ENCODE measurements at places on chromosomes 4 and X.

- DNase-seq = no peak
Measured at GRCh38 chr4:185782523-185782922, 29.5 kb downstream of the SORBS2 start.

- DNase-seq = no peak
Measured at GRCh38 chrX:106959901-106960300, 39.7 kb downstream of the CLDN2 start.

GRCh38 chr4:102430461-102430910 is 70.7 kb upstream of the NFKB1 start:
- DNase-seq = no peak

DNA sequence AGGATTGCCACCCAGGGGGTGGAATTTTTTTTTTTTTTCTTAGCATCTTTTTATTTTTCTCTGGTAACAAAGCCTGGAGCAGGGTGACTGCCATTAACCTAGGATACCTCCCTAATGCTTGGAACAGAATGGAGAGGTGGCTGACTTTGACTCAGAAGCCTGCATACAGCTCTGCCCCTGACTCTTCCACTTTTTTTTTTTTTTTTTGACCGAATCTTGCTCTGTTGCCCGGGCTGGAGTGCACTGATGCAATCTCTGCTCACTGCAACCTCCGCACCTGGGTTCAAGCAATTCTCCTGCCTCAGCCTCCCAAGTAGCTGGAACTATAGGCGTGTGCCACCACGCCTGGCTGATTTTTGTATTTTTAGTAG is 341 bp upstream of the SLC2A9 start:
- no peak for DNase-seq

GRCh38 chr4:56130606-56131155 is 181.9 kb downstream of the CEP135 start:
- DNase-seq = no peak

DNA sequence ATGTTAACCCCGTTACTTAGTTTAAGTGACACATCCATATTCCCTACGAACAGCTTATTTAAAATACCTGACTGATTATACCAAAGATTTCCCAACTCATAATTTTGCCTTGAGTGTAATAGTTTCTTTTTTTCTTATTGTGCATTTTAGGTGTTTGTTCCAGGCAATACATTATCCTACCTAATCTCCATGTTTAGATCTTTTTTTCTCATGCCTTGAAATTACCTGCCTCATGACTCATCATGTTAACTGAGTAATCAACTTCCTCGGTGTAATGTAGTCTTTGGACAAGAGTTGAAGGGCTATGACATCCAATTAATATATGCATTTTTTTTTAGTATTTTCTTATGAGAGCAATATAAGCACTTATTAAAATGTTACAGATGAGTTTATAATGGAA is 228.7 kb upstream of the ANKRD50 start:
- DNase-seq = no peak

DNA sequence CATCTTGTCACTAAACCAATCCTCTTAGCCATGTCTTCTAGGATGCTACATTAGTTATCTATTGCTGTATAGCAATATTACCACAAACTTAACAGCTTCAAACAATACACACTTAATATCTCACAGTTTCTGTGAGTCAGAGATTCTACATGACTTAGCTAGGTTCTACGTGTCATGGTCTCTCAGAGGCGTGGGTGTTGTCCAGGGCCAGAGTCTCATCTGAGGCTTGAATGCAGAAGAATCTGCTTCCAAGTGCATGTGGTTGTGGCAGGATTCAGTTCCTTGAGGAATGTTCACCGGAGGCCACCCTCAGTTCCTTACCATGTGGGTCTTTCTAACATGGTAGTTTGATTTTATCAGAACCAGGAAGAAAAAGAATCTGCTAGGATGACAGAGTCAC is 26.4 kb downstream of the PPP1R2C start:
- no peak for DNase-seq

DNA sequence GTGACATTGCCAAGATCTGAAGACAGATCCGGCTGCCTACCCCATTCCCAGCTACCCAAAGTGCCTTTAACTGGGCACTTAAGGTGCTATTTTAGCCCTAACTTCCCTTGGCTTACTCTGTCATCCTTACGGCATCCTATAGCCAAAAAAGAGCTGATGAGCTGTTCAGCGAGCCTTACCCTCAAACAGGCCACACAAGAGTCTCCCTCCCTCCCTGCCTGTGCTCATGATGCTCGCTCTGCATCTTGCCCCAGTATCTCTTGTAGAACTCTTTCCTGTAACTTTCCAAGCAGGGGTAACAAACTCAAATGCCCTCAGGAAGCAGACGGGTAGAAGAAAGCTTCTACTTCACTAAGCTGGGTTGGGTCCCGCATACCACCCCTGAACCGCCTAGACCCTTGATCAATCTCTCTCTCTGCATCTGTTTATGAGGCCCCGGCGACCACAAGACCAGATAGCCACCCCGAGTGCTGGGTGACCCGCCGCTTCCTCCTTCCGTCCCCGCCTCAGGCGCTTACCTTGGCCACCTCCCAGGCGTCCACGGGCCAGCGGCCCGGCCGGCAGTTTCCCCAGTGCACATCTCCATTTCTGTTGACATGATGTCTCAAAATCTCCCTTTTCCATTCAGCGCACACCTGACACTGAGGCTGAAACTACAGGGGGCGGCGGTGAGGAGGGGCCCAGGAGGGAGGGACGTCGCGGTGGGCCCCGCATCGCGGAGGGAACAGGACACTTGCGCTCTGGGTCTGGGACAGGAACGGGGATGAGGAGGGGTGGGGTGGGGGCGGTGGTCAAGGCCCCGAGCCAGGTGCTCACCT is 663 bp downstream of the CXorf38 start:
- no peak for DNase-seq

DNA sequence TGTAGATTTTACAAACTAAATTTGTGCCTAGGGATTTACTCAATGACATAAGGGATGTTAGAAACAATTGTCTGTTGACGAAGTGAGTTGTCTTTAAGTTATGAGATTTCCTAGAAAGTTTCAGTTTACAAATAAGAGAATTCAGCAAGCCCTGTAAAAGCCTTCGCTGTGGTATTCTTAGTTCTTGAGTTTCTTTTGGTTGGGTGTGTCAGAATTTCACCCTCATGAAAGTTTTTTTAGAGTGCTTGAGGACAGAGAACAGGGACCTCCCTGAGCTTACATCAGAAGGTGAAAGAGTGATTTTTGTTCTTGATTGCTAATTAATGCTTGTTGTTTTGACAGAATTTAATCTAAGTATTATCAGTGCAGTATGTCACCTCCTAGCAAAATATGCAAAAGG is 2628.2 kb downstream of the ARAP2 start:
- DNase-seq = no peak

DNA sequence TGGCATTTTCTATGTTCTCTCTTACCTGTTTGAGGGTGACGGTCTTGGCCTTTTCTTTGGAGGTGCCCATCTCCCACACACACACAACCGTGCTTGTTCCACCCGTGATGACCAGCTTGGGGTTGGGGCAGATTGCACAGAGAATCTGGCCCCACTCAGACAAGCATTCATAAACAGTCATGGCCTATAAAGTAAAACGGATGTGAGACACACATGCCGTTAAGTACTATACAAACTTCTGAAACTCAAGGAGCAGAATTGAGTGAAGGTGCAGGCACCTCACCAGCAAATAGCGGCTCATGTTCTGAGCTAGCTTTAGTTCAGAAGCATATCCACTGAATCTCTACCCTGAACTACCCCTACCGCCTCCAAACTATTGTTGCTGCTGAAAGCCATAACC is 107.6 kb downstream of the CDS1 start:
- no peak for DNase-seq

- DNase-seq = no peak
Measured at GRCh38 chr4:2057382-2058065, 1.6 kb upstream of the NAT8L start.

DNA sequence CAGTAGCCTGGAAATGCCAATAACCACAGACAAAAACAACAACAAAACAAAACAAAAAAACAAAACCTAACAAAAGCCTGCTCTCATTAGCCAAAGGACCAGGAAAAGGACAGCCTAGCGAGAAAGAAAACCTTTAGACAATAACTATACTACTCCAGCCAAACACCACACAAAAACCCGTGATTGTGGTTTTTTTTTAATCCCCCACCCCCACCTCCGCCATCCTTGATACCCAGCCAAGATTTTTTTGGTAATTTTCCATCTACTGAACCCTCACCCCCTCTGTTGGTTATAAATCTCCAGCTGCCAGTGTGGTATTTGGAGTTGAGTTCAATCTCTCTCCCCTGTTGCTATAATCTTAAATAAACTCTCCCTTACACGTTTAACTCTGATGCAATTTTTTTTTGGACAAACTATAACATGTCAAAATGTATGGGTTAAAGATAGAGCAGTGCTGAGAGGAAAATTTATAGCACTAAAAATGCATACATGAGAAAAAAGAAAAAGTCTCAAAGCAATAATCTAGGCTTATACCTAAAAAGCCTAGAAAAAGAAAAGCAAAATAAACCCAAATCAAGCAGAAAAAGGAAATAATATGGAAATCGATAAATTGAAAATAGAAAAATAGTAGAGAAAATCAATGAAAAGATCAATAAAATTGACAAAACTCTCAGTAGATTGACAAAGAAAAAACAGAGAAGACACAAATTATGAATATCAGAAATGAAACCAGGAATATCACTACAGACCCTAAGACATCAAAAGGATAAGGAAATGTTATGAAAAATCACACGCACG is 83.7 kb downstream of the NAT8L start:
- no peak for DNase-seq

GRCh38 chrX:71420686-71421085 is 54.5 kb downstream of the TAF1 start:
- no peak for DNase-seq

- DNase-seq = no peak
Measured at GRCh38 chrX:119503484-119503861, 35.2 kb downstream of the SLC25A5 start.

DNA sequence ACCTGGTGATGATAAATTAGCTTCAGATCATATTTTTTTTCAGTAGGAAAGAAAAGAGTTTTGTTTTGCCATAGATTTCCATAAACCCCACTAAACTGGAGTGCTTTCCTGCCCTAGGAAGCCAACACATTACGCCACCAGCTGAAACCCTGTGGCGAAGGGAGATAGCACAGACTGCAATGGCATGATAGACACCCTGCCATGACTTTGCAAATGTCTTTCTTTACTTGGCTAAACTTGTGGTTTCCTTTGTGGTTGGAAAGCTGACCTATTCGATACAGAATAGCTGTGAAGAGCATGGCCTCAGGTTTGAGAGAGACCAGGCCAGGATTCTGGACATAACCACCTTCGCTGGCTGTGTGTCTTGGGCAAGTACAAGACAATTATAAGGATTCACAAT is 19.1 kb downstream of the MFAP3L start:
- DNase-seq = no peak
